ENCODE measurements at places on chromosomes 2 and 18.

- no peak for DNase-seq
These were observed 31.6 kb downstream of the CYP26B1 start for GRCh38 chr2:72116081-72116533.

DNA sequence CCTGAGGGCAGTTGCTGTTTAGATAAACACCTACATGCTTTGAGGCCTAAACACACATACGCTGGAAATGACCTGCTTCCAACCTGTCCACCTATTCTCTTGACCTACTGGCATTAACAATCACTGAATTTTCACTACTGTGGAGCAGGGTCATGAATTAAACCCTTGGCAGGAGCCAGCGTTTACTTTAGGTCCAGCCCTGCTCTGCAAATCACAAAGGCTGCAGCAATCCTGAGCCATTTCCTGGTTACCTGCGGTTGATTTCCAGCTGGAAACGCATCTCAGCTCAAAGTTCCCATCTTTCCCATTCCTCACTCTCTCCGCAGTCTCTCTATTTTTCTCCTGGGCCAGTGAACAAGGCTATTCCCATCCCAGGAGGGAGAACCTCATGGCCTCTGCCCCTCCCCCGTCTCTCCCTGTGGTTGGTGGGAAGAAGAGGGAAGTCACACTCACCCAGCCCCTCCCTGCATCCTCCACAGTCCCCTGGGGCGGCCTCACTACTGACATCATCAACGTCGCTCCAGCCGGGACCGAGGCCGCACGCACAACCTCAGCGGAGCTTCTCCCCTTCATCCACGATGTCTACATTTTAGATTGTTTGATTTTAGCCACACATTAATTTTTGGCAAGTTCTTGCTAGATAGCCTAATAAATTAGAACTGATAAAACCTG lies 84.5 kb upstream of the SNTG2 start:
- no peak for DNase-seq

- no peak for DNase-seq
These were observed 157.5 kb downstream of the ZEB2 start for GRCh38 chr2:144362401-144362800.

DNA sequence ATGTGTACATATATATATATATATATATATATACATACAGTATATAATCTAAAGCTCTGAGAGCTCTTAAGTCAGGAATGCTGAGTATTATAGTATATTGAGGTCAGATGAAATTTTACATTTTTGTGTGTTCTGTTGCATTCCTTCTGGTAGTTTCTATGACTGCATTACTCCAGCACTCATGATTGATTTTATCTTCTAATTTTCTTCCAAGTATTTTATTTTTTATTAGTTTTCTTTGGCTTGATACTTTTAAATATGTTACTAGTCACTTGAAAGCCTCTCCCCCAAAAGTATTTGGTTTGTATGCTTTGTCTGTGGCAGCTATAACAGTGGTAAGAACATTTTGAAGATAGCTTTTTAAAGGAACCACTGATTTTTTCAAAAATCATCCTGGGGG lies 25.0 kb downstream of the METTL21A start:
- no peak for DNase-seq

- DNase-seq = no peak
These were observed 77.5 kb downstream of the VAPA start for GRCh38 chr18:9991011-9992000.

GRCh38 chr2:72579591-72580180 lies 246.1 kb downstream of the EXOC6B start:
- no peak for DNase-seq

- DNase-seq = no peak
These were observed 261.6 kb upstream of the SPOPL start for GRCh38 chr2:138239902-138240491.

GRCh38 chr2:27264753-27265535 lies 2.1 kb upstream of the SLC30A3 start:
- no peak for DNase-seq

DNA sequence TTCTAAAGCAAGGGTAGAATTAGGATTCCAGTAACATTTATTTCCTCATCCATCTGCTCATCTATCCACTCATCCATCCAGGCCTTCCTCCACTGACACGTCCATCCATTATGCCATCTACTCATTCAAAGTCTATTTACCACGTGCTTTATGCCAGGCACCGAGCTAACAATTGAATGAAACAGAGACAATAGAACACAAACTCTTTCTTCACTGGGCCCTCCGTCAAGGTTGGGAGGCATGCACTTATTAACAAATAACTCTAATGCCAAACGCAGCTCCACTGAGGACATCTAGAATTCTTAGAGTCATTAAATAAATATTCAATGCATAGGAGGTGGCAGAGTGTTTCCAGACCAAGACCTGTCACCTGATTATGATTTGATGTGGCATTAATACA lies 262.7 kb downstream of the CYRIA start:
- DNase-seq = no peak

DNA sequence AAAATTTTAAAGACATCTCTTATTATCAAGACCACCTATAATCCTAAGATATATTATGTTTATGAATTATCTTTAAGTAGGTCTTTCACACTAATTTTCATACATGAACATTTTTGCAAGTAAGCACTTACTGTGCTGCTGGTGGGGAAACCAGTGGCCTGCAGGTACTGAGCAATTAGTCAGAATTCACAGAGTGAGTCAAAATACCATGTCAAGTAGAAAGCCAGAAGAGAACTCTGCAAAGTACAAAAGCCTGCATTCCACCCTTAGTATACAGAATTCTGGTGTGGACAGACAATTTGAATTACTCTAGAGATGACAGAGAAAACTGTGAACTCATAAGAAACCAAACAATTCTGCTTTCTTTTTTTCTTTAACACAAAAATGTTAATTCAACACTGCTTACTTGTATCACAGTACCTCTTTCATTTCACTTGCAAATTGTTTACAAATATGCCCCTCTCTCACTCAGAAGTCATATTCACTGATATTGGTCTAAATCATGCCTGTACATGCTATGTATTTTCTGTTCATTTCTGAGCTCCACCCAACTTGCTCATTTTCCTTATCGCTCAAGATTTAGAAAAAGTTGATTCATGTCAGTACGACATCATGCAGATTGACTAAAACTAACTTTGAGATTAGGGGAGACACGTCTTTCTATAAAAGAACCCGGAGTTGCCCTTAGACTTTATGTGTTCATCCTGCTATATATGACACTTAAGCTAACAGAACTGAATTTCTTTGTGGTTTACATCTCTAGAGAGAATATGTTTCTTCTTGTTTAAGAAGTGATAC lies 182.9 kb downstream of the IKZF2 start:
- DNase-seq = no peak

GRCh38 chr2:210049831-210050230 lies 47.4 kb downstream of the RPE start:
- no peak for DNase-seq

DNA sequence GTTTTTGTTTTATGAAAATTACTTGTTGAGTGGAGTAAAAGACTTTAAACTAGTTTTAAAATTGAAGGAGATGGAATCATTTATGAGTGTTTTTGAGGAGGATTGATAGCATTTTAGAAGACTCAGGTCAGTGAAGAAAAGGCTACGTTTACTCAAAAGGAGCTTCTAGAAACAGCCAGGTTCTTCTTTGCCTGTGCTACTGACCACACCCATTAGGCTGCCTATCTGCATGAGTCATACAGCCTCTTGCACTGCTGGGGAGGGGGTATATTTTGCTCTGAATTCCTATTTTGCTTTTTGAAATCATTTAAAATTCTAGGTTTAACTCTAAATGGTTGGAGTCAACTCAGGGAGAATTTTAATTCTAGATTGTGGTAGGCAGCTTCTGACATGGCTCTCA lies 22.3 kb downstream of the EFEMP1 start:
- DNase-seq = no peak

- DNase-seq = no peak
These were observed 176.7 kb downstream of the NRP2 start for GRCh38 chr2:205858881-205859441.

- DNase-seq = no peak
These were observed 150.6 kb downstream of the TXNL1 start for GRCh38 chr18:56487801-56488200.

GRCh38 chr2:6443061-6443823 lies 422.5 kb downstream of the CMPK2 start:
- no peak for DNase-seq

- DNase-seq = no peak
These were observed 92.1 kb downstream of the SH3BP4 start for GRCh38 chr2:235043762-235044500.

GRCh38 chr2:173282795-173283545 lies 71.7 kb upstream of the CDCA7 start:
- DNase-seq = no peak

GRCh38 chr2:220619525-220620220 lies 952.4 kb downstream of the EPHA4 start:
- DNase-seq = no peak

DNA sequence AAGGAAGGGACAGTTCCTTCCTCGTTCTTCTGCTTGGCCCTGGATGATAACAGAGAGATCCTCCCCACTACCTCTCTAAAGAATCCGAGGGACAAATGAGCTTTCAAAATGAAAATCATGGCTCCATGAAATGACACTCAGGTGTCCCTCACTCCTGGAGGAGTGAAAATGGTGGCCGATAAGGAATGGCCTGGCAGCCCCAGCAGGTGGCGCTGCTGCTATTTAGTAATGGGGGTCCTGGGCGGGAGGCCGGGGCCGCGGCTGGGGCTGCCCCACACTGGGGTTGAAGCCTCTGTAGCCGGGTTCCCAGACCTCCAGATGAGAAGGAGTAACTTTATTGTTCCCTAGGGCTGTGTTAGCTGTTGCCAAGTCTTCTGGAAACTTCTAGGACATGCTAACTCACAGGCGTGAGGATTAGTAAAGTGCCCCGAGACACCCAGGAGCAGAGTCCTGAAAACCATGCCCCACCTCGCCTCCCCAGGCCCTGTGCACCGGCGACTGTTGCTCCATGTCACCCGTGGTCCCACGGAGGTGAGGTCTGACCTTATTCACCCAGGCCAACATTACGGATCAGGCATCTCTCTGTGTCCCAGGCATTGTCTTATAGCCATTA lies 138.0 kb downstream of the CTIF start:
- no peak for DNase-seq

DNA sequence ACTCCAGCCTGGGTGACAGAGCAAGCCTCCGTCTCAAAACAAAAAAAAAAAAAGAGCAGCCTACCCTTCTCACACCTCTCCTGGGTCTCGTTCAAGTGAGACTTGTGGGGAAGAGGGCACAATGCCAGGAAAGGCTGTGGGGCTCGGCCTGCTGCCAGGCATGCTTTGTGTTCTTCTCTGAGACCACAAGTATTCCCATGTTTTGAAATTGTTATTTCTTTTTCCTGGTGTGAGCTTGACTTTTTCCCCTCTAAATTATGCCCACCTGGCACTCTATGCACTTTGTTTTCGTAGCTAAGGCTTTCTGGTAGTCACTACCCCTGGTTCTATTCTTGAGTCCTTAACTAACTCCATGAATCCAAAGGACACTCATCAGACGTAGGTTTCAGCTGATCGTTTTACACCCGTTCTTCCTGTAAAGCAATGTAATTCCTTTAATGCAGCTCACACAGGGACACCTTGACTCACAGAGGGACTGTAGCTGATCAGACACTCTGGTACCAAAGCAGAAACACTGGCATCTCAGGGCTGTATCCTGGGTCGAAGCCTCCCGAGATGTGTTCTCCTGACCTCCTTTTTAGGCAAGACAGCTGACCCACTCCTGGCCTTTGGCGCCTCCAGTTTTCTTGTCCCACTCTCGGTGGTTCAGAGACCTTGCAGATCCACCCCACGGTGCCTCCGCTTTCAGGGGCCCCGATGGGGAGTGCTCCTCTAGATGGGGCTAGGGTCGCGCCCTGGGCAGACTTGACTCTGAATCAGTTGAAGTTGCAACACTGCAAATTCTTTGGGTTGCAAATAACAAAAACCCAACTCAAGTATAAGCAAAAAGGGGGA lies 193.3 kb upstream of the AGAP1 start:
- DNase-seq = no peak

DNA sequence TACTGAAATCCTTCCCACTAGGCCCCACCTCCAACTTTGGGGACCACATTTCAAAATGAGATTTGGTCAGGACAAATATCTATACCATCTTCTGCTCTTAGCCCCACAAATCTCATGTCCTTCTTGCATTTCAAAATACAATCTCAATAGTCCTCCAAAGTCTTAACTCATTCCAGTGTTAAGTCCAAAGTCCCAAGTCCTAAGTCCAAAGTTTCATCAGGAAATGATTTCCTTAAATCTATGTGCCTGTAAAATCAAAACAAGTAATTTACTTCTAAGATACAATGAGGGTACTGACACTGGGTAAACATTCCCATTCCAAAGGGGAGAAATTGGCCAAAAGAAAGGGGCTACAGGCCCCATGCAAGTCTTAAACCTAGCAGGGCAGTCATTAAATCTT lies 40.5 kb upstream of the TNP1 start:
- no peak for DNase-seq

DNA sequence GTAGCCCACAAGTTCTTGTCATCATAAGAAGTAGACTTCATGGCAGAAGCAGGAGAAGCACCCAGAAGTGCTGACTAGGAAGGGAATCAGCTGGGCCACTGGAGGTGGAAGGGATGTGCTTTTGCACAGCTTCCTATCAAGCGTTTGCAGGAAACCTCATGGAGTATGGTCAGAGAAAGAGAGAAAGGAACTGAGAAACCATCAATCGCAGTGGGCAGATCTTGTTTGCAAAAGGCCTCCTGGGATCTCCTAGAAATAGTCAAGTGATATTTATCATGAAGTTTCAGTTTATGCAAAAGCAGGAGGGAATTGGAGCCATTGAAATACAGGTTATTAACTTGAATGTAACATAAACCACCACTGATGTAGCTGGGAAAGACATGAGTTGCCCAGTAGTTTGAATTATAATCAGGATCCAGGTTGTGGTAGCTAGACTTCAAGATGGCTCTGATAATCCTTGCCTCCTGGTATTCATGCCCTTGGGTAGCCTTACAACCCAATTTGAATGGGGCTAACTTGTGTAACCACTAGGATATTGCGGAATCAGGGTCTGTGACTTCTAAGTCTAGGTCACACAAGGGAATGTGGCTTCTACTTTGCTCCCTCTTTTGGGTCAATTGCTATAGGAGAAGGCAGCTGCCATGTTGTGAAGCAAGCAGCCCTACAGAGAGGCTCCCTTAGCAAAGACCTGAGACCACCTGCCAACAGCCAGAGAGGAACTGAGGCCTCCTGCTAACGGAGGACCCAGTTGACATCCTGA lies 69.8 kb upstream of the TCF4 start:
- DNase-seq = no peak

- no peak for DNase-seq
These were observed 508.9 kb downstream of the CNTNAP5 start for GRCh38 chr2:124534028-124534427.

GRCh38 chr2:28437149-28437835 lies 44.6 kb downstream of the FOSL2 start:
- DNase-seq = no peak

GRCh38 chr2:55052129-55053061 lies 2.1 kb upstream of the RTN4 start:
- DNase-seq = no peak

Measured in esophagus squamous epithelium (tissue), 5 donors.